ENCODE measurements at places on chromosomes 7 and 10.

GRCh38 chr7:346116-346898 lies 56.3 kb downstream of the FOXL3 start:
- DNase-seq, result no peak

DNA sequence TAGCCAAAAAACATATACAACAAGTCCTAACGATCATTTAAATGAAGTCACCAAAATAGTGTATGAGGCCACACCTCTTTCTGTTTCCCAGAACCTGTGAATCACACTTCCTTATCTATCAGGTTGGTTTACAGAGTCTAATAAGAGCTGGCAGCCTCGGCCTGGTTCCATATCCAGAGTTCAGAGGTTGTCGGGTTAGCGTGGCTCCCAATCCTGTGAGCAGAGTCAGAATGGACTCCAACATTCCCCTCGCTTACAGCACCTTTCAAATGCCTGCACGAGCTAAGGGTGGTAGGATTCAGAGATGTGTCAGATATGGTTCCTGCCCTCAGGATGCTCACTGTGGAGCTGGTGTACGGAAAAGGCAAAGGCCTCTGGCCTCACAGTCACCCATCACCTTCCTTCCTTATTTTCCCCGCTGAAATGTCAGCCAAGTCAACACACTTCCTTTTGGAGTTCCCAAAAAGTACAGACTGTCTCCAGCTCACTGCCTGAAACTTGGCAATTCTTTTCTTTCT lies 6.0 kb downstream of the IL15RA start:
- peak; percentile 80 for DNase-seq

DNA sequence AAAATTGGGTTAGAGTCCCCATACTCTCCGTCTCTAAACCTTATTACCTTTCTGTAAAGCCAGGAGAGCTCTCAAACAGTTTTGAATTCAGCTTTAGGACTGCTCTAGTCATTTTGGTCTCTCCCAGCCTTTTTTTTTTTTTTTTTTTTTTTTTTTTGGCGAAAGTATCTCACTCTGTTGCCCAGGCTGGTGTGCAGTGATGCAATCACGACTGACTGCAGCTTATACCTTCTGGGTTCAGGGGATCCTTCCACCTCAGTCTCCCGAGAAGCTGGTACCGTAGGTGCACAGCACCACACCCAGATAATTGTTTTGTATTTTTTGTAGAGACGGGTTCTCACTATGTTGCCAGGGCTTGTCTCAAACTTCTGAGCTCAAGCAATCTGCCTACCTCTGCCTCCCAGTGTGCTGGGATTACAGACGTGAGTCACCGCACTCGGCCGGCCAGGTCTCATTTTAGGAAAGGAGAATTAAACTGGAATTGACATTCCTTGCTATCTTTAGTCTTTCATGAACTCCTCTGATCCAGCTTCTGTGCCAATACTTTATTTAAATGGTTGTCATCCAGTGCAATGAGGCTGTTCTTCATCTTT lies 31.4 kb upstream of the RSU1 start:
- DNase-seq, result no peak

- peak; percentile 85 for DNase-seq
Observed at GRCh38 chr7:107167483-107168232, 1.1 kb upstream of the HBP1 start.

- DNase-seq, result no peak
Observed at GRCh38 chr7:30428246-30429155, 50.1 kb downstream of the NOD1 start.

GRCh38 chr10:50275650-50276235 lies 24.4 kb upstream of the ASAH2 start:
- DNase-seq, result peak; percentile 72

DNA sequence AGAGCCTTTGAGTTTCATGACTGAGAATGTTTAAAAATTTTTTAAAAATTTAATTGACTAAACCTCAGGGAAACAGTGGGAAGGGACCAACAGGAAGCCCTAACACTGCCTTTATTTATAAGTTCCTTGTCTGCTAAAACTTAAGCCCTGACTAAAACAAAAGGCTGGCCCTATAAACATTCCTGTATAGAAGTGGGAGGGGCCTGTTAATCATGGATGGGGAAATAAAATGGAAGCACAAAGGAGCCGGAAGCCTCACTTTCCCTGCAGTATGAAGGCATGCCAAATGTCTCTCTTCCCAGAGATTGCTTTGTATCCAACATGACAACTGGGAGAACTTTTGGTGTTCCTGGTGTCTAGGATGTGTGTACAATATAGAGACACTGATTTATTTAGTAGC lies 66.0 kb downstream of the VPS50 start:
- no peak for DNase-seq

DNA sequence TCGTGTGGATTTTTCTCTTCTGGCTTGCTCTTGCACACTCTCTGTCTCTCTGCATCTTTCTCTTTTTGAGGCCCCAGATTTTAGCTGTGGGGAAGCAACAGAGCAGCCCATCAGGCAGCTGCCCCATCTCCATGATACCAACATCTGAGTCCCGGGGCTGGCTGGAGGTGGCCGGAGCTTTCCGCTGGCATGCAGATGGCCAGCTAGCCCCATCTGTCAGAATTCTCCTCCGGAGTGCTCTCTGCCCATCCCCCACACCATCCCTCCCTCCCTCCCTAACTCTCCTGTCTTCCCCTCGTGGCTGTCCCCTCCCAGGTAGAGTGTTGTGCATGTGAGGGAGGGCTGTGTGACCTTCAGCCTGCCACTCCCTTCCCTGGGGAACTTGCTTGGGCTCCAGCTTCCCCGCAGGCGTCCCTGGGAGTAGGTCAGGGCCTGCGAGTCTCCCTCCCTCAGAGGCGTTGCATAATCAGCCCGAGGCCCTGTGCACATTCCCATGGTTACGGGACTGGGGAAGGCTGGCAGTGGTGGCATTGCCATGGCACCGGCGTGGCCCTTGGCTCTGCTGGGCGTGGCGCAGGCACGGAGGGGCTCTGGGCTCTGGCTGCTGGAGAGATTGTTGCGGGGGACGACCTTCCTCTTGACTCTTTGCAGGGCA lies 24.7 kb downstream of the GHRHR start:
- no peak for DNase-seq

GRCh38 chr7:155752756-155753445 lies 59.4 kb downstream of the SHH start:
- no peak for DNase-seq

DNA sequence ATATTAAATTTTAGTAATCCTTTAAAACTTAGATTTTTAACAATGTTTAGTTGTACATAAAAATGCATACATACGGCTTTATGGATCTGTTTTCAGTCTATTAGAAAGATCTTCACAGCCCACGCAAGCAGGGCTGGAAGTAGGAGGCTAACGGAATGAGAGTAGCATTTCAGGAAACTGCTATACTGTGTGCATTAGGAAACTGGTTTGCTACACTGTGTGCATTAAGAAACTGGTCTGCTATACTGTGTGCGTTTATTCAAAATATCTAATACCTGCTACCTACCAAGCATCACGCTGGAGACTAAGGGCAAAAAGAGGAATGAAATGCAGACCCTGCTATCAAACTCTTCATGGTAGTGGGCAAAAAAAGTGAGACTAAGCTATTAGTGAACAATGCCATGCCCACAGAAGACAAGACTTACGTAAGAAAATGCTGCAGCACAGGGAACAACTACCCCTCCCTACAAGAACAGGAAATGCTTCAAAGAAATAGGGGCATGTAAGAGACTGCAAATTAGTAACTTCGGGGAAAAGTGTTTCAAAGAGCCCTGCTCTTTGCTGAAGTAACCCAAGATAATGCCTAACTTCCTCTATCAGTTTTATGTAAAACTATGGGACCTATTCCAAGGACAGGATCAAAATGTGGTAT lies 11.3 kb downstream of the RAB11FIP2 start:
- peak; percentile 82 for DNase-seq
